Activated naive CD8-positive, alpha-beta T cell treated with anti-CD3 and anti-CD28 coated beads, Interleukin-2, amount 50 U/mL, for 16 hours (primary cell): ENCODE measurements at places on chromosomes 7 and 10.

DNA sequence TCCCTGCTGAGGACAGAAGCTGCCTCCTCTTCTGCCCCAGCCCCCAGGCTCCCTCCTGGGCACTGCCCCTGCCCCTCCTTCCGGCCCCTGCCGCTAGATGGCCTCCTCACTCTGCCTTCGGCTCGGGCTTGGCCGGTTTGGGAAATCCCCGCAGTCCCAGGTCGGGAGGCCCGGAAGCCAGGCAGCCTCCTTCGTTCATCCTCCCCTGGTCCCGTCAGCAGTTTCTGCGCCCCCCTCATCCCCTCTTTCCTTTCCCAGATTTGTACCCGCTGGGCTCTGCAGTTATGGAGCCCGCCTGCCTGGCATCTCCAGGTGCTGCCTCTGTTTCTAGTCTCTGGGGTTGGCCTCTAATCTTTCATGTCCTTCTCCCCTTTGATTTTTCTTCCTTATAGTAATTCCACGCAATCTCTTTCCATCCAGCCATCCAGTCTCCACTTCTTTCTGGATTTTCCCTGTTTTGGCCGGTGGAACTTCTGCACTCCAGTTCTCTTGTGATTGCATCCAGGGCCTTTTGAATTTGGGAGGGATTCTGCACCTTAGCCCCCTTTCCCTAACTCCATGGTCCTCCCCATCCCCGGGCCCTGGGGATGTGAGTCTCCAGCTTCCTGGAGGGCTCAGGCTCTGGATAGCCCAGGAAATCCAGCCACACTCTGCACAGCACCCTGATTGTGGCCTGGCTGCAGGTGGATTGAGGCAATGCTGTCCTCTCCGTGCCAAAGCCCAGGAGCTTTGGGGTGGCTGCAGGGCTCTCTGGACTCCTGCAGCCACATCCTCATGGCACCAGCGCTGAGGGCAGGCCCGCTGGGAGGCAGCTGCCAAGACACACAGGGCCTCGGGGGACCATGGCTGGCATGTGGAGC is 3.3 kb upstream of the SHH start:
- peak; percentile 48 for DNase-seq

DNA sequence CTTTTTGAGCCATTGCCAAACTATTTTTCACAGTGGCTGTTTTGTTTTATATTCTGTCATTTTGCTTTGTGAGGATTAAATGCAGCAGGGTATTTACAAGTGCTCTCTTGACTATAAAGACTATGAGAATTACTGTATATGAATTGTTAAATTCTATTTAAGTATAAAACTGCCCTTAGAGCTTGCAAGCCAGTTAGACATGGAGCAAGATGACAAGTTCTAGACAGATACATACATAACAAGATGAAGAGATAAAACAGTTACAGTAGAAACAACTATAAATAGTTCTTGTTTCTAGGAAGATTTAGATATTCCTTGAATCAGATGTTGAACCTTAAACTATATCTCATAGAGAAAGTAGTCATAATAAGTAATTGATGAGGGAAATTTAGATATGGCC is 60.6 kb downstream of the DNAH11 start:
- DNase-seq: no peak

DNA sequence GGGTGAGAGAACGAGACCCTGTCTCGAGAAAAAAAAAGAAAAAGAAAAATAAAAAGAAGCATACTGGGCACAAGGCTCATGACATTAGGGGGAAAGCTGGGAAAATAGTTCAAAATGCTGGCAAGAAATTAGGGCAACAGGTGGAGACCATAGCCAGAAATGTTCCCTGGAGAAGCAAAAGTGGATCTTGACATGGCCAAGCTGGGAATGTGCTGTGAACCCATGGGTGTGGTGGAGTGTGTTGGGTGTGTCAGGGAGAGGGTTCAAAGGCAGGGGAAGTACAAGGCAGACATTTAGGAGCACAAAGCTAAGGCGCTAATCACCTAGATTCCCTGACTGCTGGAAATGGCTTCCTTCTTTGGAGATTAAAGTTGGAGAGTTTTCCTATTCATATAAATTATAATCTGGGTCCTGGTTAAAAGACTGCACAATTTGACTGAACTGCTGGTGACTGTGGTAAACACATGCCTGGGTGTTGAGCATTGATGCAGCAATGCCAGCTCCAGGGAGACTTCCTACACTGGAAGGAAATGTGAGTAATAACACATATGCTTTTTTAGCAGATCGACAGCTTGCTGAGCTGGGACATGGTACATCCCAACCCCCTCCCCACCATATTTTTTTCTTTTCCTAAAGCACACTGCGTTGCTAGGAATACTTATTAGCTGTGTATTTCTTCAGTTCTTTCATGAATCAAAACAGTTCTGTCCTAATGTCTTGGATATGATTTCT is 70.1 kb upstream of the ARHGAP21 start:
- no peak for DNase-seq

- DNase-seq: no peak
Measured at GRCh38 chr10:95467162-95467599, 94.0 kb downstream of the SORBS1 start.

DNA sequence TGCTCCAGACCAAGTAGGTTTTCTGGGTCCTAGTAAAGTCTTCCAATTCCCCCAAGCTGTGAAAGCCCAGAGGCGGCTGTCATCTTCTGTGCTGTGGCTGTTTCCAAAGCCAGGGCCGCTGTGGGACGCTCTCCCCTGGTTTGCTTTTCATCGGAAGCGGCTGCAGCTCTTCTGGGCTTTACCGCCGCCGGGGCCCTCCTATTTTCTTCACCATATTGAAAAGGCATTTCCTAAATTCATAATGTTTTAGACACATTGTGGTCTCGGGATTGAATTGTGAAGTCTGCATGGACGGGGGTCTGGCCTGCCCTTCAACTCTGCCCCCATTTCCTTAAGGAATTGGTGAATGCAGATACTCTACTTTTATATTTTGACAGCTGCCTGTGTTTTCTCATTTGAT is 551.4 kb upstream of the MGMT start:
- no peak for DNase-seq

DNA sequence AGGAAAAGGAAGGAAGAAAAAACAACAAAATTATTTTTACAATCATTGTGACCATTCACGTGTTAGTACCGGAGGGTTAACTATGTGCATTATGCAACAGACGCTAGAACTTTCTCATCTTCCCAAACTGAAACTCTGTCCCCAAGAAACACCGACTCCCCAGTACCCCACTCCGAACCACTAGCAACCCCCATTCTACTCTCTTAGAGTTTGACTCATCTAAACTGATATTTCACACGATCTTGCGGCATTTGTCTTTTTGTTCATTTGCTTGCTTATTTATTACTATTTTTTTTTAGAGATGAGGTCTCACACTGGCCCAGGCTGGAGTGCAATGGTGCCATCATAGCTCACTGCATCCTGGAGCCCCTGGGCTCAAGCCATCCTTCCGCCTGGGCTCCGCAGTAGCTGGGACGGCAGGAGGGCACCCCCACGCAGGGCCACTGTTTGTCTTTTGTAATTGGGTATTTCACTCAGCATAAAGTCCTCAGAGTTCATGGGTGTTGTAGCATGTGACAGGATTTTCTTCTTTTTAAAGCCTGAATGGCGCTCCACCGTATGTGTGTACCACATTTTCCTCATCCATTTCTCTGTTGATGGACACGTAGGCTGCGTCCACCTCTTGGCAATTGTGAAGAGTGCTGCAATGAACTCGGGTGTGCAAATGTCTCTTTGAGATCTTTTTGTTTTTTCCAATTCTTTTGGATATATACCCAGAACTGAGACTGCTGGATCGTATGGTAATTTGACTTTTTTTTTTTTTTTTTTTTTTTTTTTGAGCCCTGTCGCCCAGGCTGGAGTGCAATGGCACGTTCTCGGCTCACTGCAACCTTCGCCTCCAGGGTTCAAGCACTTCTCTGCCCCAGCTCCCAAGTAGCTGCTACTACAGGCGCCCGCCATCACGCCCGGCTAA is 9.5 kb downstream of the MNX1 start:
- no peak for DNase-seq

DNA sequence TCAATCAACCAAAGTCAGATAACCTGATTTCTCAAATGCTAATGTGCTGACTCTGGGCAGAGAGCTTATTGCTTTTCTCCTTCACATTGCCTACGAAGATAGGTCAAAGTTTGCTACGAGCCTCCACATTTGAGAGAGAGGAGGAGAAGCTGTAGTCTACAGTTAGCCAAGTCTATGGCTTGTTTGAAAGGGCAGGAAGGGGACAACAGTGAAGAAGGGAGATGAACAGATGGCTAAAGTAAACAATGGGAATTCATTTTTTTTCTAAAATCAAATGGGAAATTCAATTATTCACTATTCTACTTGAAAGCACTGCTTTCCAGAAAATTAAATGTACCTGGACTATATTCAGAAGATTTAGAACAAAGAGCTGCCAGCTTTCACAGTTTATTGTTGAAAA is 126.7 kb upstream of the C1QL3 start:
- no peak for DNase-seq

GRCh38 chr7:25675789-25676474 is 447.6 kb upstream of the NPVF start:
- no peak for DNase-seq

- DNase-seq: no peak
Measured at GRCh38 chr7:70660819-70661191, 471.1 kb upstream of the GALNT17 start.

- no peak for DNase-seq
Measured at GRCh38 chr7:120990468-120991118, 2.1 kb downstream of the CPED1 start.

DNA sequence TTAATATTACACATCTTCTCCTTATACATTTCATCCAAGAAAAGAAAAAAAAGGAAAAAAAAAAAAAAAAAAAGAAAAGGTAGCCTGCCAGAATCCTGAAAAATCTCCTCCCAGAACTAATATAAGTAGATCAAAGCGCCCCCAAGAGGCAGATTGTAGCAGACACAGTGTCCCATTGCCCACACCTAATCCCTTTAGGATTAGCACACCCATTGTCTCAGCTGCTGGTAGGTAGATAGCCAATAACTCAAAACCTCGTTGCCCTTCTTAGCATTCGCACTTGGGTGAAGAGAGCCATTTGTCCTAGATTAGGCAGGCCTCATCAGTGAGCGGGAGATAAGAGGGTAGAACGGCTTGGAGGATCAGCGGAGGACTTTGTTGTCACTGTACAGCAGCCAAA is 100.2 kb upstream of the SORCS1 start:
- DNase-seq: no peak

DNA sequence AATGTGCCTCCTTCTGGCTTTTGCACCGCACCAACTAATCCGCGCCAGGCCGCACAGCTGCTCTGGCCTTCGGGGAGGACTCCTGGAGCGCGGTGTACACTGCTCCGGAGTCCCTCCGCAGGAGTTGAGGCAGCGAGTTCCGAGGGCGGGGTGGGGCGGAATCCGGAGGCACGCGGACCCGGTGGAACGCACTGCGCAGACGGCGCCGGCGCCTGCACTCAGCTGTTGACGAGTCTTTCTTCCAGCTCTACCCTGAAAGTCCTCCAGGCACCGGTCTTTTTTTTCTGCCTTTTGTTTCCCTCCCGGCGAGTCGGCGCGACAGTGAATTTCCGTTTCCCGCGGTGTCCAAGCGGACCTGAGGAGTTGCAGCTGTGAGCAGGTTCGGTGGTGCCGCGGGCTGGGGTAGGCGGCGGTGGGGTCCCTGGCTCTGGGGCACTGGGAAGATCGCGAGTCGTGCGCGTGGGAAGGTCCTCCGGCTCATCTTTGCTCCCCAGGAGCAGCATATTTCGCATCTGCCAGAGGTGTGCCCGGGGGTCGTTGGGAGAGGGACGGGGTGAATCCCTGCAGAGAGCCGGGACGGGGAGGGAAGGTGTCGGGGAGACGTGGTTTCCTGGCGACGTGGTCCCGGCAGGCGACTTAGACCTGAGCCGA is 44.1 kb downstream of the SFTPD start:
- DNase-seq: no peak

DNA sequence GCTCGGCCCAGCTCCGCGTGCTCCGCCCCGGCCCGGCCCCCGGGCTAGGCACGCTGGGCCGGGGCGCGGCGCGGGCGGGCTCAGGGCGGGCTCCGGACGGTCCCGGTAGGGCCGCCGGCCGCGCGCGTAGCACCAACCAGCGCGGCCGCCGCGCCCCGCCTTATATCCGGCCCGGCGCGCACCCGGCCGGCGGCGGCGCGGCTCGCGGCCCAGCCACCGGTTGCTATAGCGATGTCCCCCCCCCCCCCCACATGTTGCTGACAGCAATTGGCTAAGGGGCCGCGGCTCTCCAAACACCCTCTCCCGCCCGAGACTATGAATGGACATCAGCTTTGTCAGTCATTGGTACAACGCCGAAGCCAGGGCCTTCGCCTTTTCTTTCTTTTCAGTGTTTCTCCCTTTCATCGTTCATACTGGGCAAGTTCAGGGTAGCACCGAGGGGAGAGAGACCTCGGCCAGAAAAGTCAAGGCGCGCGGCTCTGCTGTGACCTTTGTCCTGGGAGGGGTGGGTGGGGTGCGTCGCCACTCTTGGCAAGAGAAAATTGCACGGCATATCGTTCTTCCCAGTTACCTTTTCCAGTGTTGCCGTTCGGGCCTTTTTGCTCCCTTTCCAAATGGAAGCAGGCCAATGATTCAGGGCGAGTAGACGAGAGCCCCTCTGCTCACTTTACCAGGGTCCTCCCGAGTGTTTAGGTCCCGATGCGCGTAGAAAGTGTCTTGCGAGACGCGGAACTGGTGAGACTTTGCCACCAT is 354.2 kb downstream of the DNAJB6 start:
- DNase-seq: no peak

DNA sequence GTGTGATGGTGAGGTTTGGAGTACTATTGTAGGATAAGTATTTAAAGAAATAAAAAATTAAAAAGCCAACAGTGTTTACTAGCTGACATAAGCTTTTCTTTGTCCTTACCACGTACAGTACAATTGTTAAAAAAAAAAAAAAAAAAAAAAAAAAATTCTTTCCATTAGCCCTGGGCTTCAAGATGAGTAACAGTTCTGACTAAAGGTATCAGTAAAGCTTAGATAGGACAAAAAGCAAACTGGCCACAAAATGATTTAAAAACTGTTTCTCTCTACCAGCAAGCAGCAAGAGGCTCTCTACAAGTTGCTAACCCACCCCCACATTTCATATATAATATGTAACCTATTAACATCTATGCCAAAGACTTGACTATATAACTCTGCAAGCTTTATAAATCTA is 17.5 kb downstream of the HYCC1 start:
- DNase-seq: no peak

DNA sequence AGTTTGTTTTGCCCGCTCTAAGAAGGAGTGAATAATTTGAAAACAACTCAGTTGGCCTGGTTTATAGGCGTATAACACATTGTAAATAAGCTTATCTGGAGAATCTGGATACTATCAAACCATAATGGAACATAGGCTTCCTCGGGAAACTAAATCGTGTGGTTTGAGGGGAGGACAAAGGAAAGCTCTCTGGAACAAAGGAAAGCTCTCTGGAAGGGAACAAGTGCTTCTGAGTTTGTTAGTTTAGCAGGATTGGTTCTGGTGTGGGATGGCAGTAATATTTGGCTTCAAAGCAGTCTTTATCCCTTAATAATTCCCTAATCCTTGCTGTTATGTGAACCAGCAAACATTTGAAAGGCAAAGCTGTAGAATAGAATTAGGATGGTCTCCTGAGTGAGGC is 15.0 kb upstream of the SLK start:
- DNase-seq: no peak
